Jurkat, Clone E6-1 (cell line): ENCODE measurements at places on chromosomes 16 and 17.

- DNase-seq = no peak
Measured at GRCh38 chr16:85201574-85201973, 89.3 kb upstream of the CIBAR2 start.

- no peak for DNase-seq
Measured at GRCh38 chr17:59763861-59764260, 56.4 kb downstream of the VMP1 start.

GRCh38 chr17:29726715-29727252 is 104.1 kb upstream of the CORO6 start:
- peak; percentile 89 for DNase-seq

DNA sequence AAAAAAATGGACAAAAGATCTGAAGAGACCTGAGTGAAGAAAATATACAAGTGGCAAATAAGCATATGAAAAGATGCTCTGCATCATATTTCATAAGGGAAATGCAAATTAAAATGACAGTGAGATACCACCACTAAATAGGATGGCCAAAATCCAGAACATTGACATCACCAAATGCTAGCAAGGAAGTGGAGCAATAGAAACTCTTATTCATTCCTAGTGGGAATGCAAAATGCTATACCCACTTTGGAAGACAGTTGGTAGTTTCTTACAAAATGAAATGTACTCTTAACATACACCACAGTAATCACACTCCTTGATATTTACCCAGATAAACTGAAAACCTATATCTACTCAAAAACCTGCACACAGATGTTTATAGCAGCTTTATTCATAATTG is 33.6 kb downstream of the DHRS7B start:
- no peak for DNase-seq

DNA sequence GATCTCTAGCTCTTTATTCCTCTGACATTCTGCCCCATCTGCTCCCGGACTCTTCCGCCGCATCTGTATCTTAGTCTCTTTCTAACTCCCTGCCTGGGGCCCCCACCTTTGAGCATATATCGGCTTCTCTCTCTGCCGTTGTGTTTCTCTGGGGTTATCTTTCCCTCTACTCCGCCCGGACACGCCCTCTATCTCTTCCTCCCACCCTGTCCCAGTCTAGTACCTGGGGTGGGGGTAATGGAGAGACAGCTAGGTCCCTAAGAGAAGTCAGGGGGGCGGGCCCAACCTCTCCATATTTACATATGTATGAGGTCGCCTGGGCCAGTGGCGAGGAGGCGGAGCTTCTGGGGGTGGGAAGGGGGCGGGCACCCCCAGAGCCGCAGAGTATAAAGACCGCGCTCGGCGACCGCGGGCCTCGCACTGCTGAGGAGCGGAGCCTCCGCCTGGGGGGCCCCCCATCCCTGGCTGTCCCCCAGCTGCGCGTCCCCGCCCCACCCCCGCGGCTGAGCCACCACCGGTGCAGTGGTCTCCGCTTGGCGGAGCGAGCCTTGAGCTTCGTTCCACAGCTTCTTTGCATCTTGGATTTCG is at the start of gene ATP1B2:
ATP1B2 (plus strand) TSS at position 418 of the 588 bp plus-strand sequence. CDS start 593 bp downstream, outside the sequence.
- peak; percentile 66 for DNase-seq

DNA sequence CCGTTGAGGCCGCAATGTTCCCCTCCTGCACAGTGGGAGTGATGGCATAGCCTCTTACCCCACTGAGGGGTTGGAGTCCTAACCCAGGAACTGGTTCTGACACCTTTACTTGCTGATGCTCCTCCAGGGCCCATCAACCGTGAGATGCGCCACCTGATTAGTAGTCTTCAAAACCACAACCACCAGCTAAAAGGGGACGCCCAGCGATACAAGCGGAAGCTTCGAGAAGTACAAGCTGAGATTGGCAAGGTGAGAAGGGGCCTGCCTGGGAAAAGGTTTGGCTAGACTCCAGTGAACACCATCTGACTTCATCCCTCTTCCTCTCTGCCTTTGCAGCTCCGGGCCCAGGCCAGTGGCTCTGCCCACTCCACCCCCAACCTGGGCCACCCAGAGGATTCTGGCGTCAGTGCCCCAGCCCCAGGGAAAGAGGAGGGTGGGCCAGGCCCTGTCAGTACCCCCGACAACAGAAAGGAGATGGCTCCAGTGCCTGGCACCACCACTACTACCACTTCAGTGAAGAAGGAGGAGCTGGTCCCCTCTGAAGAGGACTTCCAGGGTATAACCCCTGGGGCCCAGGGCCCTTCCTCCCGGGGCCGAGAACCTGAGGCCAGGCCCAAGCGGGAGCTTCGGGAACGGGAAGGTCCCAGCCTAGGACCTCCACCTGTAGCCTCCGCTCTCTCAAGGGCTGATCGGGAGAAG is 5.8 kb downstream of the RNF40 start:
- DNase-seq = no peak

DNA sequence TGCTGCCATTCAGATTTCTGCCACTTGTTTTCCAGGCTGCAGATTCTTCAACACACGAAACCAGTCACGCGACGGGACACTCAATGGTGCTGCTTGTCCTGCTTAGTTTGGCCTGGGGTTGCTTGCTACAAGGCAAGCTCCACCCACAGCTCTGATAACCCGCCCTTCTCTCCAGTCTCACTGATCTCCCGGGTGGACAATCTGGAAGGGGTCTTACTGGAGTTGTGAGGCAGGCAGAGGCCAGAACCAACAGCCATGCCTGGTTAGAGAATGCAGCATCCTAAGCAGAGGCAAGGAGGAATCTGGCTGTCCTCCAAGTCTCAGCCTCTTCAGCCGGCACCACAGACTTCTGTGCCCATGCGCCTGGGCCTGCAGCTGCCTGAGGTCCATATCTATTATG is 119.1 kb downstream of the KCNJ12 start:
- DNase-seq = no peak

GRCh38 chr16:70679671-70680494 is 6.0 kb downstream of the MTSS2 start:
- DNase-seq = no peak
